Endothelial cell (in vitro differentiated cells): ENCODE measurements at places on chromosomes 1 and 21. TPM values are rescaled to one million over a fixed set of nuclear protein-coding genes. Genes with fewer than 3 reads are reported as not detected.

HES2 gene
- 0.10 TPM for total RNA-seq

SFN gene
- total RNA-seq = 0.54 TPM

ATP6V1G3 gene
- total RNA-seq = not detected

VSIG8 gene
- total RNA-seq = not detected

PODN gene
- total RNA-seq = 0.10 TPM

SIK1 gene
- total RNA-seq = 1.8 TPM

LRRC53 gene
- not detected for total RNA-seq

KCNK1 gene
- 5.6 TPM for total RNA-seq

STPG1 gene
- 10.0 TPM for total RNA-seq

CELA2B gene
- total RNA-seq = not detected
